Glomerular endothelial cell (primary cell): ENCODE measurements at places on chromosomes 4 and X. TPM values are rescaled to one million over a fixed set of nuclear protein-coding genes. Genes with fewer than 3 reads are reported as not detected.
A peak's percentile ranks its signal among the peaks of the same experiment; 100 is the strongest.

DNA sequence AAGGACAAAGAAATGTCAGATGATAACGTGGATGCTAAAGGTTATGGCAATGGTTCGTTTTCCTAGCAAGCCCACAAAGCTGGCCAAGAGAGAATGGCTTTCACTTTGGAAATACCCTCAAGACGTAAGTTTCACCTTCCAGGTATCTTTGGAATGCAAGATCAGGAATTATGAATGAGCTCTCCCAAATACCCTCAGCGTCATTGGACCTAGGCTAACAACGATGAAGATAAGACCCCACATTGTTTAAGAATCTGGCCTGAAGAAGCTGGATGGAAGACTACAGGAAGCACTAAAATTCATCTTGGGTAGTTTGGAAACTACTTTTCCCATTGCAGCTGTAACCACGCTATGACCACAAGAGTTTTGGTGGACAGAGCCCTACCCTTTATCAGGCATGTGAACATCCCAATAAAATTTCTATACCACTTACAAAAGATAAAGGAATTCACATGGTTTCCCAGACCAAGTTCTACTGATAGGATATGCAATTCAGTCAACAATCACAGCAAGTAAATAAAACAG is 111.9 kb downstream of the KDR start:
- DNase-seq, result no peak

DNA sequence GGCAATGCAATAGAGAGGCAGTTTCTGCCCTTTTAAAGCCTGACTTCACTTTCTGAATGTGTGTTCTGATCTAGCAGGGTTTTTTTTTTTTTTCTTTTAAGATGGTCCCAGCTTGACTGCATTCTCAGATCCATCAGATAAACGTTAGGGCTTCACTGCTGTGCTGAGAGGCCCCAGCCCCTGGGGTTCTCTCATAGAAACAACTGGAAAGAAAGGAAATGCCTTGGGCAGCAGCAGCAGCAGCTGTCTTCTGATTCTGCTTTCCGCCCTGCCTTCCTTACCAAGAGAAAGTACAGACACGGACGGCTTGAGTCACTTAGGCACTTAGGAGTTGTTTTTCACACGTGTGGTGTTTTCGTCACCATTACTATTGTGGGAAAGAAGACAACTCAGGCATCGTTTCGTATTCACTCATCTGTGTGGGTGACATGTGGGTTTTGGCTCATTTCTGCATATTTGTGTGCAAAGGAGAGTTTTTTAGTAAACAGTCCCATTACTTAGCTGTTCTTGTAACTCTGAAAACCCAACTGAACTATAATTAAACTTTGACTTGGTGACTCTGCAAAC is 172.0 kb downstream of the PTTG2 start:
- DNase-seq, result peak; percentile 14

GRCh38 chr4:138078253-138078652 is 163.9 kb downstream of the SLC7A11 start:
- DNase-seq, result no peak

GRCh38 chrX:16196829-16197228 is 29.5 kb downstream of the MAGEB17 start:
- no peak for DNase-seq

- no peak for DNase-seq
Observed at GRCh38 chr4:125045311-125045710, 269.4 kb upstream of the FAT4 start.

DNA sequence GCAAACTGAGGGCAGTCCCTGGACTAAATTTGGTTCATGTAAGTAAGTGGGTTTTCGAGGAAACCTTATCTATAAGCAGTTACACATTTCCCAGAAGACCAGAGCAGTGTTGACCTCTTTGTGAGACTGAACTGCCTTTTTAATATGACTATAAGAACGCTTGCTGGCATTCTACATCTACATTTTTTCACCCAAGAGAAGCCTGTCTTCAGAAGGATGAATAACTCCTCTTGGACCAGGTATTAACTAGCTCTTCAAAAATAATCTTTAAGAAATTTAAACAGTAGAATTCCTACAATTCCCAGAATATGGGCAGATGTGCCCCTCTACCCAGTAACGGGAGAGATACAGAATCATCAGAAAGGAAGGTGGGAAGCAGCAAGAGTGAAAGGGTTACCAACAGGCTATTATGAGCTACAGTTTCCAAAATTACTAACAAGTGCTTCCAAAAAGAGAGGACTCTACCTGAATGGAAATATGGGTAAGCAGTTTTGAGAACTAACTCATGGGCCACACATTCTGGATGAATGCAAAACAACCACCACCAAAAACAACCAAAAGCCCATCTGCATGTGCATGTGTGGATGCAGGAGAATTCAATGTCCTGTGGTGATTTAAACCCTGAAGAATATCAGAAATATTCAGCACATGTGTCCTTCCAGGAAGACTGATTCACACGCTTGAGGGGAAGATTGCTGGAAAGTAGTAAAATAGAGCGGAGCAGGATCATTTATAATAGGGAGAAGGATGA is 17.4 kb downstream of the BBS12 start:
- no peak for DNase-seq

DNA sequence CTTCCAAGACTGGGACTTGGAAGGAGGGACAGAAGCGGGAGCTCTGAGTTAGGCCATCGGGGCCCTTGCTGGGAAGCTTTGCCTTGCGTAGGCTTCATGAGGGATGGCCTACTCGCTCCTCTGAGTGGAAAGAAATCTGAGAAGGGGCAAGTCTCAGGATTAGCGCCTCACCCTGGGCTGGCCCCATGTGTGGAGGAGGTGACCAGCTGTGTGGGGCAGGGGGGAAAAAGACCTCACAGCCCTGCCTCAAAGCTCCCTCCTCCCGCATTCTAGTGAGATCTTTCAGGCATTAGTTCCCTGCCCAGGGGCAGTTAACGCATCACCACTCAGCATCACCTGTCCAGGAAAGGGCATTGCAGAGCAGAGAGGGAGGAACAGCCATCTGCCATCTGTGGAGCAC is 156.1 kb downstream of the ENPP6 start:
- no peak for DNase-seq

DNA sequence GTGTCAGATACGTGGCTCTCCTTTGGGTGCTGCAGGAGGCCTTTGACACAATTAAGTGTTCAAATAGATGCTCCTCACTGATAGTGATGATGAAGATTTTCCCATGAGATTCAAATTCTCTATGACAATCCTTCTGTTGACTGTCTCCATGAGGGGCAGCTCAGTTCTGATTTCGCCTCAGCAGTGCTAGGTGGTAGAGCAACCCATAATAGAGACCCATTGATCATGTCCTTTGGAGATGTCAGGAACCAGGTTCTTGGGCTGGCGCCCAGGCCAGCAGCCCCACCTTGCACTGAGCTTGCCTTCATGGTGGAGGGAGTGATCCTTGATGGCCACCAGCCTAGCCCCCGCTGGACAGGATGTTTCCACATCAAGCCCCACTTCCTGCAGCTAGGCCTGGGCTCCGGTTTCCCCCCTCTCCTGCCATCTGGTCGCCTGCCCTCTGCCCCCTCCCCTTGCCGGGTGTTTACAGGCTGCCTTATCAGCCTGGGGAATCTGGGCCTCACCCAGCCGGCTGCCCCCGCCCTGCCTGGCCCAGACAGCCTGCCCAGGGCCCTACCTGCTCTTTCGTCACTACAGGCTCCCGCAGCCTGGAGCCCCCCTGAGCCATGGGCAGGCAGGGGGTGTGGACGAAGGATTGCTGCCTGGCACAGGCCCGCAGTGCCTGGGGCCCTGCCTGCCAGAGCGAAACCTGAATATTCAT is 12.6 kb downstream of the ELF4 start:
- DNase-seq, result no peak

DNA sequence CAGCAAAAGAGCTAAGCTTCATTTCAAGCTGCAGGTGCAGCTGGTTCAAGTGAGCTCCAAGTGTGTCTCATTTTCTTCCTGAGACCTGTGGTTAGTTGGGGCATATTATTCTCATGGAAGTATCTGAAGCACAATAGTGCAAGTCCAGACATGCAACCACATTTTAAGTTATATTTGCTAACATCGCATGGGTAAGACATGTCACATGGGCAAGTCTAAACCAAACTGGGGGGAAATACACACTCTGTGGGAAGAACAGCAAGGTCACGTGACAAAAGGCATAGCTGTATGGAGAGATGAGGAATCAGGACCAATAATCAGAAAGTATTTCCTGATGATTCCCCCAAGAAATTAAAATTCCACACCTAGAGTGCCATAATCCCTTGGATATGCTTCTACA is 94.9 kb upstream of the NDP start:
- no peak for DNase-seq

GRCh38 chr4:45865781-45866180 is 258.1 kb downstream of the GABRG1 start:
- DNase-seq, result no peak

GRCh38 chr4:165723051-165723795 is 149.8 kb upstream of the TLL1 start:
- no peak for DNase-seq

- DNase-seq, result no peak
Observed at GRCh38 chr4:128793859-128794672, 15.4 kb upstream of the JADE1 start.

DNA sequence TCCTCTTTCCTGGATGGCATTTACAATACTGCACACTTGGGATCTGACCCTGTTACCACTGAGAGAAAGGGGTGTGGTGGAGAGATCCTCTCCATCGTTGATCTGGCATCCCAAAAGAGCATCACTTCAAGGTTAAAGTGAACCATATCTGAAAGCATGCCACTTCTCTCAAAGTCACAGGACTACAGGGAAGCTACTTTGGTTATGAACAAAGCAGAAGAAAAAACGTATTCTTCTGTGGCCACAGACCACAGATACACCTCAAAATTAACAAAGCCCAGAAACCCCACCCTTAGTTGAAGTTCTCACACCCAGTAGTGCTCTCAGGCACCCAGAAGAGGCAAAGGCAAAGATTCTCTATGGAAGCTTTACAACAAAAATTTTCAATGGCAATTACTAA is 108.3 kb downstream of the JADE1 start:
- no peak for DNase-seq

DNA sequence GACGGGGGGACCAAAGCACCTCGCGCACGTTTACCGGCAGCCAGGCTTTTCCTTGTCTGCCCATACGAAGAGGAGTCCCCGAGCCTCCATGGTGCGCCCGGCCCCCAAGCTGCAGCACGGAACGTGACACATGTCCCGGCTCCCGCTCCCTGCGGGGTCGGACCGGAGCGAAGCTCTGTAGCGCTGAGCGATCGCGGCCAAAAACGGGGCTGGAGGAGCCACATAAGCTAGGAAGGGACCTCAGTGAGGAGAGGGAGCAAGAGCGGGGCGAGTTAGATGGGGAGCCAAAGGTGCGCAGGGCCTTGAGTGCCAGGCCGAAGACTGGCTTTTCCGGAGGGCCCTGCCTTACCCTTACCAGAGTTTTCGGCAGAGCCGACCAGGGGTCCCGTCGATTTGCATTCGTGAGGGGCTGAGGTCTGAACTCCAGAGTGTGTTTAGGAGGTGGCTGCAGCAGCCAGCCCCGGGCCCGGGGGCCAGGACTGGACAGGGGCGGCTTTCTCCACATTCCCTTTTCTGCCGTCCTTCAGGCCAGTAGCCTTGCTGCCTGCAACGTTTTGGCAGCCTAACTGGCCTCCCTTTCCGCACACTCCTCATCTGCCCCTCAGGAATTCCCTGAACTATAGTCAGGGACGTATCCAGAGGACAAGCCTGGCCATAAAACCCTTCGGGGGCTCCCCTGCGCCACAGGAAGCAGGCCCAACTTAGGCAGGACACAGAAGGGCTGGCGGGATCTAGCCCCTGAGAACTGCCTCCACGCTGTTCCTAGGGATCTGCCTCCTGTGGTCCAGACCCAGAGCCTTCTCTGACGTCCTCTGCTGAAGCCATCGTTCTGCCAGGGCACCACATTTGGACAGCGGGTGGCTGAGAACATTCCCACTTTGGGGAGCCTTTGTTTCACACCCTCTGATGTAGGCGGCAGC is 689 bp downstream of the SSR4 start:
- DNase-seq, result no peak

- DNase-seq, result no peak
Observed at GRCh38 chr4:146585761-146586333, 52.8 kb upstream of the POU4F2 start.

GRCh38 chr4:176781739-176782100 is 11.0 kb downstream of the VEGFC start:
- DNase-seq, result no peak

GRCh38 chrX:114787061-114787460 is 203.2 kb downstream of the HTR2C start:
- no peak for DNase-seq

DNA sequence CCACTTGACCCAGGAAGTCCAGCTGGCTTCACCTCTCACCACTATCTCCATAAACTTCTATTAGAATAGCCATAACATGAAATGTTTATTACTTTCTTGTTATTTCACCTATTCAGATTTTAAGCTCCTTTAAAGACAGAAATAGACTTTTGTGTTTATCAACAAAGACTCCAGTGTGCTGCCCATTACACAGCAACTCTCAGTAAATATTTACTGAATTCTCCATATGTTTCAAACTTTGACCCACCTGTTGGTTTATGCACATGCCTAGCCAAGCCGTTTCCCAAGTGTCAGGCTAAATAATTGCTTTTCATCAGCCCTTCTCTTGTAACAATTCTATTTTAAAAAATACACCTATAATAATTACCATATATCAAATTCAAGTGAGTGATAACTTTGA is 242.9 kb upstream of the NEIL3 start:
- no peak for DNase-seq

DNA sequence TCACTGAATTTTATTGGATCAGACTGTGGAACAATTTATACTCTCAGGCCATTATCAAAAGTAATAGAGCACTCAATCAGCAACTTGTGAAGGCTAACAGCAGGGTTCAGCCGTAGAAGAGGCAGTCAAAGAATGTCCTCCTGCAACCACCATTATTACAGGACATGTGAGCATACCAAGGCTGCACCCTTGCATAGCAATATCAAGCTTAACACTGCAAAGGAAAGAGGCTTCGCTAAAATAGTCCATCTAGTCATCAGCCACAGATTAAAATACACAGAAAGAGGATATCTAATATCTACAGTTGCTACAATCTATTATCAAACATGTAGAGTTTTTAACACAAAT is 42.9 kb upstream of the TMPRSS11B start:
- no peak for DNase-seq

GRCh38 chrX:133333154-133333750 is 82.0 kb downstream of the GPC4 start:
- no peak for DNase-seq

- no peak for DNase-seq
Observed at GRCh38 chr4:75598390-75598789, 31.9 kb downstream of the CDKL2 start.

The SRPX gene
- 147 and 267 TPM in 2 replicates for total RNA-seq

The FRMPD4 gene
- not detected in 2 replicates for total RNA-seq

The CYLC1 gene
- not detected in 2 replicates for total RNA-seq

The CDK16 gene
- total RNA-seq, result 112 and 145 TPM in 2 replicates

The LANCL3 gene
- total RNA-seq, result 0.12 and 0.29 TPM in 2 replicates

The ZNF157 gene
- not detected in 2 replicates for total RNA-seq

The STATH gene
- not detected in 2 replicates for total RNA-seq

The DCAF4L1 gene
- 0.18 TPM in 1 of 2 replicates, not detected in the other for total RNA-seq

The UBE2A gene
- 45.4 and 52.7 TPM in 2 replicates for total RNA-seq

The LINC00632 gene
- total RNA-seq, result 3.9 and 7.2 TPM in 2 replicates

The PPP4R3C gene
- total RNA-seq, result not detected in 2 replicates

The EDA gene
- total RNA-seq, result 0.10 and 0.53 TPM in 2 replicates

The PNCK gene
- total RNA-seq, result not detected in 2 replicates

The BGN gene
- total RNA-seq, result 5.9 and 166 TPM in 2 replicates

The RBMXL3 gene
- not detected in 2 replicates for total RNA-seq

The SLC6A8 gene
- 17.3 and 18.7 TPM in 2 replicates for total RNA-seq
